ENCODE measurements at places on chromosomes 1 and 21.
A peak's percentile ranks its signal among the peaks of the same experiment; 100 is the strongest.

DNA sequence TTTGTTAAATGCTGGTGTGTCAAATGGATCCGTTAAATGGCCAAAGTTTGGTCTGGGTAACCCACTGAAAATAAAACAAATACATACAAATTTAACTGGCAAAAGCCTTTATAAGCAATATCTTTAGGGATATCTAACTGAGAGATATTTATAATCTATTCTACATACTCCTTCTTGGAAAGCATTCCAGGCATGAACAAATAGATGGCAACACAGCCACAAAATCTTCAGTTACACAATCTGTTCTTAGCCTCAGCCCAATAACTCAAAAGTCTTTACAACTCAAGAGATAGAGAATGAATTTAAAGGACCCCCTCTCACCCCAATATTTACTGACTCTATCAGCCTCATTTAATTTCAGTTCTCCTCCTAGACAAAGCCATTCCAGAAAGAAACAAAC, 58.7 kb downstream of the NRDC start:
- DNase-seq: no peak

DNA sequence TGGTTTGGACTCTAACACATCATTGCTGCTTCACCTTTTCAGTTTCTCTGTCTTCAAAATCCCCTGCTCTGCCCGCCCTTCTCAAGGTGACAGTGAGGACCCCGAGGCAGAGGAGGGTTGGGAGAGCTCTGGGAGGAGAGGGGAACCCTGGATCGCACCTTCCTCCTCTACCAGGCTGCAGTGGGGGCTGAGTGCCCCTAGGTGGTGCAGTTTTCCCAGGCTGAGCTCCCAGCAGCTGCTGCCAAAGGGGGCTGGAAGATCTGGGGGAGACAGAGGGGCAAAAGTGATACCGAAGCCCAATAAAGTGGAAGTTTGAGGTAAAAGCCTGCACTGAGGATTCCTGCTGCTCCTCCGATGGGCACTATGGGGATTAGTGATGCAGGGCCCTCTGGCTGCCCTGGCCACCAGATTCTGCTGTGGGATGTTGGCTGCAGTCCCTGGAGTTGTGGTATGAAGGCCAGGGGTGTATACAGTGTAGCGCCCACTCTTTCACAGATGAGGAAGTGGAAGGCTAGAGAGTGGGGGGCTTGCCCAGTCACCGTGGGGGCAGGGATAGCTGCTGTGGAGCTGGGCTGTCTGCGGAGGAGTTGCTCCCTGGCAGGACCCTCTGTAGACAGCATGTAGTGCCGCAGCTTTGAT, 40.7 kb upstream of the SCMH1 start:
- DNase-seq: peak; percentile 22

DNA sequence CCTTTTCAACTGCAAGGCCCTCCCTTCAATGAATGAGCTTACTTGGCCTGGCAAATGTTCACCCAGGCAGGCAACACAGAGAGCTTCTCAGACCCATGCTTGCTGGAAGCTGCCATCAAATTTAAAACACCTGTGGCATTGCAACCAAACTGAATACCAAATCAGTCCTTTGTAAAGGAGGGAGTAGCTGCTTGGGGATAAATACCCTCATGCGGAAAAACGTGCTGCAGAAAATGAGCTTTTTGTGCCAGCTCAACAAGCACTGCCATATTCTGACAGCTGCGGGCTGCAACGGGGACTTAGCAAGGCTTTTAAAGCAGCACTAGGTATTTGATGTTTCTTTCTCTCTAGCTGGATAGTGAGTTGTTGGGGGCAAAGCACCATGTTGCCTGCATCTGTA, 119.7 kb downstream of the PLPPR4 start:
- no peak for DNase-seq

- DNase-seq: no peak
Observed at GRCh38 chr1:214031267-214031650, 43.5 kb downstream of the PROX1 start.

GRCh38 chr1:50873458-50874187, 86.4 kb downstream of the FAF1 start:
- DNase-seq: peak; percentile 39

DNA sequence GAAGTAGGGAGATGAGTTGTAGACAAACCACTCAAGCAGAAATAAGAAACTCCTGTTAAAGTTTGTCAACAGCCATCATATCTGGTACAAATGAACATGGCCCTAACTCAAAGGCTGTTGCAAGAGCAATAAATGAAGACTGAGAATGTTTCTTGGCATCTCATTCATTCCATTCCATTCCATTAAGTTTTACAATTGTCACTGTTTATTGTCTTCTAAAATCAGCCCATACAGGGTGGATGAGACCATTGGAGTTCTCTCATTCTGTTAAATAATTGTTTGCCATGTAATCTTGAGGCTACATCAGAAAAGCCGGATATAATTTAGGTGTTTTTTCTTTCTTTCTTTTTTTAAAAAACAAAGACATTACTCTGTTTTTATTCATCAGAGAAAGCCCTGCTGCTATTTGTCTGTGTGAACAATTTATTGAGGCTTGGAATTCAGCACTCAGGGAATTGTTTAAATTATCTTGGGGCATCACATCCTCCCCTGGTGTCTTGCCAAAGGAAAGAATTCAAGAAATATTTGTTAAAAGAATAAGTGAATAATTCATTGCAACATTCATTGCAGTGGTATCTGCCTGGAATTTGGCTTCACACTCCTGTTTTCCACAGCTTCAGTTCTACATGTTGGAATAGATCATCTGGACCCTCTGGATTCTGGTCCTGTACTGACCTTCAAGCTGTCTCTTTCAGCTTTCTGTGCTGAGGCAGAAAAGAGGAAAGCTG, 604.5 kb downstream of the PLPP3 start:
- no peak for DNase-seq

DNA sequence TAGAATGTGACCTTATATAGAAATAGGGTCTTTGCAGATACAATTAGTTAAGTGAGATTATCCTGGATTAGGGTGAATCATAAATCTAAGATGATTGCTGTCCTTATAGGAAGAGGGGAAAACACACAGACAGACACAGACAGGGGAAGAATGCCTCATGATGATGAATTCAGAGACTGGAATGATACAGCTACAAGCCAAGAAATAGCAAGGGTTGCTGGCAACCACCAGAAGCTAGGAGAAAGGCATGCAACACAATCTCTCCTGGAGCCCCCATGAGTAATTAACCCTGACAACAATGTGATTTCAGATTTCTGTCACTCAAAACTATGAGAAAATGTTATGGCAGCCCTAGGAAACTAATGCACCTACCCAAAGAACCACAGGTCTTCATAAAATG, 19.1 kb upstream of the PPIH start:
- no peak for DNase-seq

- peak; percentile 68 for DNase-seq
Observed at GRCh38 chr1:36703526-36704208, 221.0 kb upstream of the CSF3R start.

- DNase-seq: no peak
Observed at GRCh38 chr1:19773485-19773884, 26.2 kb downstream of the TMCO4 start.

- DNase-seq: no peak
Observed at GRCh38 chr1:32772281-32773017, 44.7 kb downstream of the YARS1 start.

- no peak for DNase-seq
Observed at GRCh38 chr21:36188081-36188681, 31.6 kb downstream of the DOP1B start.

GRCh38 chr21:18776936-18777335, 373.4 kb upstream of the TMPRSS15 start:
- no peak for DNase-seq

- peak; percentile 46 for DNase-seq
Observed at GRCh38 chr1:17239420-17239819, 9.5 kb upstream of the PADI3 start.

DNA sequence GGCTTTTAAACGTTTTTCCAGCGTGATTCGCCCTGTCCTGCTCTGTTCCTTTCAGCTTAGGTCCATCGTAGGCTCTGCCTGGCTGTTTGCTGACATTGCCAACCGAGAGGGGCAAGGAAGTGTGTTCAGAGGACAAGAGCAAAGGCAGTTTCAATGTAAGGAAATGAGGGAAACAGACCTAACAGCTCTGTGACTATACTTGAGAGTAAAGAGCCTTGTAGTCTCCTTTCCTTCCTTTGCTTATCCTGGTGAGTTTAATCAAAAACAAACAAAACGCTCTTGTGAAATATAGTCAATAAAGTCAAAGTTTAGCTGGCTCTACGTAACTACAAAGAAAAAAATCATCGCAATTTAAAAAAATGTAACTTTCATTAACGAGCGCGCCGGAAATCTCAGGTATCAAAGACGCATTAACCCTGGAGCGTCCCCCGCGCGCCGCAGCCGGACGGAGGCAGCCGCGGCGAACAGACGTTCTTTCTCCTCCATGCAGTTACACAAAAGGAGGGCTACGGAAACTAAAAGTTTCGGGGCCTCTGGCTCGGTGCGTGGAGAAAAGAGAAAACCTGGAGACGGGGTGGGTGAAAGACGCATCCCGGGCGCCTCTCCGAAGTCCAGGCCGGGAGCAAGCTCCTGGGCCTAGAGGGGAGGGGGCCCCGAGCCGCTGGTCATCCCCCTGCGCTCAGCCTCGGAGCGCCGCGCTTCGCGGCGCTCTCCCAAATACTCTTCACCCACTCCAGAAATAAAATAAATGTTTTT, 617 bp upstream of the ADGRL2 start:
- no peak for DNase-seq

DNA sequence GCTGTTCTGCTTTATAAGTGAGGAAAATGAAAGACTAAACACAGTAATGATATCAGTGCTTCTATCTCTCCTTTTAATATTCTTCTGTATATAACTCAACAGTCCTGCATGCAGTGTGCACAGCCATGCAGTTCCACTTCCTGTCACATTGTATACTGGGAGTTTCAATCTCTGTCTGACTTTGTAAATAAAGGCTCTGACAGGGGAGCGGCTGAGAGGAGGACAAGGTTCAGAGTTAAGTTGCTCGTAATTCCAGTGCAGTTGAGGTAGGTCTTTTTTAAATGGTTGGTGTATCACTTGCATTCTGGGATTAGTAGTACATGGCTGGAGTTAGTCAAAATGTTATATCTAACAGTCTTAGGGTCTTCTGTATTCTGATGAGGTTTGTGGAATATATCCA, 264.5 kb downstream of the OLFM3 start:
- DNase-seq: no peak

DNA sequence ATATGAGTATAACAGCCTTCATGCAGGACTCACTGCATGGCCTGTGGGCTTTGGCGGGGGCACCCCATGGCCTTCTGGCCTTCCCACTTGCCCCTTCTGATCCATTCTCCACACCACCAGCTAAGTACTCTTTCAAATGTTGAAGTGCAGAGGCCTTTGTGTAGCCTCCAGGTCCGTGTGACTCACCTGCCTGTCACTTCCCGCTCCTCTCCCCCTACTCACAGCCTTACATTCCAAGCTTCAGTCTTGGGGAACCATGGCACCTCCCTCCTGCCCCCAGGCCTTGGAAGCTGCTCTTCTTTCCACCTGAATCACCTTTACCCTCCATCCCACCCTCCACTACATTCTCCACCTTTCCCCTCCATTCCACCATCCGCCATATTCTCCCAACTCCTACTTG, 69.6 kb downstream of the PGM1 start:
- no peak for DNase-seq

DNA sequence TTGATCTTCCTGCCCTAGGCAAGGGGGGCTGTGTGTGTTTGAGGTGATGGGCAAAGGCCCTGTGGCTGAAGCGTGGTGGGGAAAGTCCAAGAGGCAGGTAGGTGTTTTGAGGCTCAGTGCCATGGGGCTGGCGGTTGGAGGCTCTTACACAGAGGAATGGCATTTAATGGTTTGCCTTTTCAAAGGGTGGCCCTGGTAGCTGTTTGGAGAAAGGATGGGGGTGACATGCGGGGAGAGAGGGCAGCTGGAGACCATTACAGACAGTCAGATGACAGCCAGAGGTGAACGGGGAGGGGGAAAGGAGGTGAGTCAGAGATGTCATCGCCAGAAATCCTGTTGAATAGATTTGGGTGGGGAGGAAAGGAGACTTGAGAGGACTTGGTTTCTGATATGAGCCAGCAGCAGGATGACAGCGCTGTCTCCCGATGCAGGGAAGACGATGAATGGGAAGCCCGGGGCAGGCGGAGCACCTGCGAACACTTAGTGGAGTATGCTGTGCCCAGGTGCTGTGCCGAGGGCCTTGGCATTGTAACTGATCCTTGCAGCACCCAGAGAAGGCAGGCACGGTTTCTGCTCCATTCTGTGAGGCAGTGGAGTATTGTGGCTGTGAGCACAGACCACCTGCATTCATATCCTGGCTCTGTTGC, 56.3 kb downstream of the MAN1C1 start:
- DNase-seq: no peak

DNA sequence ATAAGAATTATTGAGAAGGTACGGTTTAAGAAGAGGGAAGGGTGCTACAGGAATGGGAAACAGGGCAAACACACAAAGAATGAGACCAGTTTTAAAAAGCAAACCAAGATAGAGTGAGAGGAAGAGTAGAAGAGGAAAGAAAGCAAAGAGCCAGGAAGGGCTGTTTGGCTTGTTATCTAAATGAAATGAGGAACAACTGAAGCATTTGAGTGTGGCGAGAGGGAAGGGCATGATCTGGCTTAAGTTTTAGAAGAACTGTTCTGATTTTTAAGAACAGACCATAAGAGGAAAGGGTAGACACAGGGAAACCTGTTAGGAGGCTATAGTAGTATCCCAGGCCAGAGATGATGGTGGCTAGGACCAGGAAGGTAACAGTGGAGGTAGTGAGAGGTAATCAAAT, 73.8 kb downstream of the TUT4 start:
- no peak for DNase-seq

DNA sequence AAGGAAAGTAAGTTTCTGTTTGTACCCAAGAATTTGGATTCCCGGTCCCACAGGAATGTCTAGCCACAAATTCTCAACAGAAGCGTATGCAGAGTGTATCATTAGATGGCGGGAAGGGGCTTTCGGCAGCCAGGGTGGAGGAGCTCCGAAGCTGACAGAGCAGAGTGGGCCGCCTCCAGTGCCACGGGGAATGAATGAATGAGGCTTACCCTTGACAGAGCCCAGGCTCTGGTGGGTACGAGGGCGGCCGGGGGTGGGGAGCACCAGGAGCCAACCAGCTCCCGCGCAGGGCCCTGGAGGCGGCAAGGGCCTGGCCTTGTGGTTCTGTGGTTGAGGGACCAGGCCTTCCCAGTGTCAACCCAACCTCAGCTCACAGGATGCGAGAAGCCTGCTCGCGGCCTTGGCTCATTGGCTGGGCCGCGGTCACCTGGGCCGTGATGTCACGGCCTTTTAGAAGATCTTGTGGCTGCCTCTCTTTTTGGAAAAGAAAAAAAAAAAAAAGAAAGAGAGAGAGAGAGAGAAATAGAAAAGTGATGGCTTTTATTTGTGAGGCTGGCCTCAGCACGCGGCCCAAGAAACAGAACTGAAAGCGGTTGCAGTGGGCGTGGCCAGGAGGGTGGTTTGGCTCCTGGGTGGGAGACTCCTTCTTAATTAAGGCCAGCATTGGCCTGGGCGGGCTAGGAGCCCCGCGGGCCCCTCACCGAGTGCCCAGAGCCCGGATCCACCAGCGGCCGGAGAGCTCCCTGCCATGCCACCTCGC, 34.9 kb upstream of the RUNX3 start:
- peak; percentile 86 for DNase-seq

GRCh38 chr1:203861379-203862184, at the start of gene SNRPE:
Gene SNRPE (plus strand): TSS chr1:203861599. CDS start chr1:203861660, 61 bp downstream.
- peak; percentile 95 for DNase-seq

GRCh38 chr1:42852608-42852980, 6.2 kb downstream of the ZNF691 start:
- DNase-seq: no peak
